ENCODE measurements at places on chromosomes 4 and X.

DNA sequence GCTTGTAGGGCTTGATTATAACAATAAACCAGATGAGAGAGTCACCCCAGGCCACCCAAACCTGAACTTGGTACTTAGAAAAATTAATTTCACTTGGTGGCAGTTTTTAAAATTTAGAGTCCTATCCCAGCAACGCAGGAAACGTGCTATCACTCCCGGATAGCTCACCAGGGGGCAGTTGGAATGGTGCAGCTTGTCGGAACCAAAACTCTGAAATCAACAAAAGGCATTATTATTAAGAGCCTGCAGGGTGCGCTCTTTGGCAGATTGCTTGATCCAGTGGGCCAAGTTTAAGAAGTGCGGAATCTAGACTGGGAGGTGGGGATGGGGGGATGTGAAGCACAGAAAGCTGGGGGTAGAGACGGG is 2.4 kb downstream of the FRAS1 start:
- DNase-seq: peak; percentile 85

DNA sequence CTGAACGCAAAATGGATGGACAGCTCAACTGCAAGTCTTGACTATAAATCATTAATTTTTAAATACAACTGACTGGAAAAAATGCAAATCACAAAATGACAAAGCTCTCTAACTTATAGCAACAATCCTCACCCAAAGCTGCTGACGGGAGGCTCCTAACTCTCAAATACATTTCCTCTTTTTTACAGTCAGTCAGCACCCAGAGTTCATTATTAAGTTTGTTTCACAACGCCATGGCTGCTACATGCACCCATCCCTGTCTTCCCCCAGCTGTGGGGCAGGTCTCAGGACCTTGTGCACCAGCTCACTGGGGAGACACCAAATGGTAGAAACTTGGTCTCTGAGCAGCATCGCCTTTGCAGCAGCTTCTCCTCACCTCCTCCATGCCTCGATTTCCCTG is 97.6 kb downstream of the SLC34A2 start:
- DNase-seq: no peak

GRCh38 chr4:139852612-139853269 is 187.1 kb downstream of the MGST2 start:
- no peak for DNase-seq

- no peak for DNase-seq
These were observed 190.7 kb downstream of the OR13H1 start for GRCh38 chrX:131734621-131735020.

- no peak for DNase-seq
These were observed 51.4 kb upstream of the ESX1 start for GRCh38 chrX:104306180-104306579.

- DNase-seq: no peak
These were observed 26.9 kb upstream of the GJB1 start for GRCh38 chrX:71195964-71196649.

DNA sequence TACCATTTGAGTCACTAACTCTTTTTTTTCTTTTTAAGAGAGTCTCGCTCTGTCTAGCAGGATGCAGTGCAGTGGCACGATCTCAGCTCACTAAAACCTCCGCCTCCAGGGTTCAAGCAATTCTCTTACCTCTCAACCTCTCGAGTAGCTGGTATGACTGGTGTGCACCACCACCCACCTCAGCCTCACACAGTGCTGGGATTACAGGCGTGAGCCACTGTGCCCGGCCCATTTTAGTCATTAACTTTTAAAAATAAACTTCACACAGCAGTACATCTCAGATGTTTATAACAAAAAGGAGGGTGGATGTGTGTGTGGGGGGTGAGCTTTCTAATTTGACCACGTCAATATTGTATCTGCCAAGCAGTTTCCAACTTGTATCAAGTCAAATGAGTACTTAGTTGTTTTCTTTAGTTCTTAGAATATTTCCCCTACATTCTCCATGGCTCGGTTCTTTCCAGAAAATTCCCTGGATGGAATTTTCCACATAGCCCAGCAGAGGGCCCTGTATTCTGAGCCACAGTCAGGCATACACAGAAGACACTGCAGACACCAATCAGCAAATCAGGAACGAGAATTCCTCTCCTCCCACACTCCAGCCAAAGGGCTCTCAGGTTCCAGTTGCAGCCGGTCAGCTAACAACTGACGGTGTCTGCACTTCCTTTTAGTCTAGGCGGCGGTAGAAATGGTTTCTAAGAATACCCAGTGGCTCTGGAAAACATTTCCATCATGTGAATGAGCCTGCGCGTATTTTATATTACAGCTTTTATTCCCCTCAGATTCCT is 20.1 kb upstream of the ARAF start:
- peak; percentile 78 for DNase-seq

DNA sequence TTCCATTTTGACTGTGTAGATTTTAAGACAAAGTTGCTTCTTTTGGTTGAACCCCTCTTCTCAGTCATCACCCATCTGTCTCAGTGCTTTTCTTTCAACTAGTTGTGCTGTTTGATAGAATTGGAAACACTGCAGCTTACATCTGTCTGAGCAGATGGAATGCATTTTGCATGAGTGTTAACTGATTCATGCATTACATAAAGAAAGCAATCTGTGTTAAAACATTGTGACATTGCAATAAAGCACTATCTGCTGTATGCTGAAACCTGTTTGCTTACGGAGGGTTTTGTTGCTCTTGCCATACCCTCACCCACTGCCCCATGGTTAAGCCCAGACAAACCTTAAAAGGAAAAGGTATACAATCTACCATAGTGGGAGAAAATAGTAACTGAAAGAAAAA is 47.4 kb downstream of the NRK start:
- DNase-seq: no peak

DNA sequence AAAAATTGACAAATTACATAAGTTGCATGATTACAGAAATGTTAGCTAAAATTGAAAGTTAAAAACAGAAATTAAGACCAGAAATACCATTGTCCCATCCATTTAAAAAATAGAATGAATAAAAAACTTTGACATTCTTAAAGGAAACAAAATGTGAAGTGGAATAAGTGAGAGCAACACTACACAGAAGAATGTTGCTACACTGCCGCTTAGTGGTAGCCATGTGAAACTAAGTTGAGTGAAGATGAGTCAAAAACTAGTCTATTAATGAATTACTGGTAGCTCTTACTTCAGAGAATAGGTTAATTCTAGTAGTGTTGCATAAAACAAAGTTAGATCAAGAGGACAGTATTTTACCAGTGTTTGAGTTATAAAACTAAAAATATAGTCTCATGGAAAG is 571.0 kb upstream of the KLHL4 start:
- DNase-seq: no peak

- no peak for DNase-seq
These were observed 80.9 kb downstream of the NKX6-1 start for GRCh38 chr4:84417997-84418709.

DNA sequence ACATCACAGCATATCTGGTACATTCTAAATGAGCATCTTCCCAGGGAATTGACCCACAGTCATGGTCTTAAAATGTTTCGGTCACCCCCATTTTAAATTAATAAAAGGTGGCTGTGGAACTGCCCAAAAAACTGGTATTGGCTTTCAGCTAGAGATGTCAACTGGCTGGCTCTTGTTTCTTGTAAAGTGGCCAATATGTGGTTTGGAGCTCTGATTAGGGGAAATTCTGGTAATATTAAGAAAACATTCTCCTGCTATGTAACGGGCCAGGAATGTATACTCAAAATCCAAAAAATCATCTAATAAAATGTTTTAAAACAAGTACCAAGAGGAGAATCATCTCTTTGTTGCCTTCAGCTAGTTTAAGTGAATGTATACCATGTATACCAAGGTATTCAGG is 62.0 kb upstream of the VCX2 start:
- DNase-seq: no peak

DNA sequence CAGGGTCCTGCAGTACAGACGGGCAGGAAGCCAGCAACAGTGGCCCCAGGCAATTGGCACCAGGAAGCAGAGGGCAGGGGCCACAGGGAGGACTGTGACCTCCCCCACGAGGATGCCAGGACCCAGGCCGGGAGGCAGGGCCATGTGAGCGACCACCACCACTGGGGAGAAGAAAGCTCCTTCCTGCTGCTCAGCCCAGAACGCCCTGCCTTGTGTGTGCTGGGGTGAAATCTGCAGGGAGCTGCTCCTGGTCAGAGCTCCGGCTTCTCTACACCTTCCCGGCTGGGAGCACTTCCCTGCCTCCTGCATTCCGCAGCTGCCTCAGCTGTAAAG is 100.4 kb downstream of the HMX1 start:
- no peak for DNase-seq

- DNase-seq: no peak
These were observed 136.0 kb downstream of the NKX6-1 start for GRCh38 chr4:84362896-84363655.

DNA sequence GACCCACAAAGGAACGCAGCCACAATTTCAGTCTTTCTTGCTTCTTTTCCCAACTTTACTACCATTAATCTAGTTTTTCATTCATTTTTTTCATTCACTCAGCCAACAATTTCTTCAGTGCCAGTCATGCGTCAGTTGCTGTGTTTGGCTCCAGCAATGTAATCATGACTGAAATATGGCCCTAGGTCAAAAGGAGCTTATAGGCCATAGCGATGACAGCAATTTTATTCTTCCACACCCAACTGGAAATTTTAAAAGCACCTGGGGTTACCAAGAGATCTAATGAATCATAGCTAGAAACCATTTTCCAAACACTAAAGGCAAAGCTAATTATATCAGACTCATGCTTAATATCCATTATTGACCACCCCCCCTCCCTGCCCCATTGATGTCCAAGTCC is 29.8 kb upstream of the C1QTNF7 start:
- DNase-seq: no peak

- DNase-seq: peak; percentile 34
These were observed 89.7 kb downstream of the TMEM131L start for GRCh38 chr4:153555730-153556434.

Measured in prostate gland (tissue), 2 donors.